HuH-7 (cell line): ENCODE measurements at places on chromosomes 5 and 9.

DNA sequence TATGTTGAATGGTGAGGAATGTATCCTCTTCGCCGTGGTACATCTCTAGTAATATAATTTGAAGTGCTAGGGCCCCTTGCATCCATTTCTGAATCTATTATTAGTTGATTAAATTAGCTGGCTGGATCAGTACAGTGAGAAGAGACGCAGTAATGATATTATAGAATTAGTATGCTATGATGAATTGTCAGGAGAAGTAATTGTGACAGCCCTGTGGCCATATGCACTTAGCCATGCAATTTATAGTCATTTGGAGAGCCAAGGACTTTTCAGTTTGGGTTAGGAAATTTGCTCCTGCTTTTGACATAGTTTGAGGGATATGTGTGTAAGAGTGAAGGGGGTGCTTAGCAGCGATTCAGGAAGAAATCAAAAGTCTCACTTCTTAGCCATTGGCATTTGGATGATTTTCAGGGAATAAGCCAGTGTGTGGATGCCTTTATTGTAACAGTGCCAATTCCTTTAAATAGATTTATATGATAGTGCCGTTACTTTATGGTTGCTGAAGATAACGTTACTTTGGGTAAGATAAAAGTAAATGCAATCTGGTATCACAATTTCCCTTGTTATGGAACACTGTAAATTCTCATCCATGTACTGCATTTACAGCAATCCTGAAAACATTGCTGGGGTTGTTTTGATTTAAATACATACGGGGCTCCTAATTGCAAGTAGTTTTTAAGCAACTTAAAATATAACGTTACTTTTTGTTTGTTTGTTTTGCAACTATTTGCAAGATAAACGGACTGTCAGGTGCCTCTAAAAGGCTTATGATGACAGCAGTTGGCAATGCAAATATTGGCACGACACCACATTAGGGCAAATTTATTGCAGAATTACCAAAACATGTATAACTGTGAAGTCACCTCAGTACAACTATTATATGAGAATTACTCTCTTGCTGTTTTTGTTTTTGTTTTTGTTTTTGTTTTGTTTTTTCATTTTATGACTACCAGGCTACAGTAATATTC, 875.4 kb upstream of the WWC1 start:
- no peak for DNase-seq

DNA sequence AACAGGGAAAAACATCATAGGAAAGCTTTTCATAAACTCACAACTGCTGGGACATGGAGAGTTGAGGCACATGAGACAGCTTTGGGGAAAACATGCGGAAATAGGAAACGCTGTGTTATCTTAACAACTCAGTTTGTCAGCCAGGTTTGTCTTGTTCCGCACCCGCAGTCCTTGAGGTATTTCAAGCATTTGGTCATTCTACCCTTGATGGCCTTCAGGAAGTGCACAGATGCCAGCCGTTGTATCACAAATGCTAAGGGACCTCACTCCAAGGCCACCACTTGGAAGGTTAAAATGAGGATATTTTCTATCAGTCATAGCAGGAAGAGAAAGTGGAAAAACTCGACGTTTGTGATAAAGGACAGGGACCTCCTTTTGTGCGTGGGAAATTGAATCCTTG, 83.8 kb downstream of the TRIO start:
- no peak for DNase-seq

DNA sequence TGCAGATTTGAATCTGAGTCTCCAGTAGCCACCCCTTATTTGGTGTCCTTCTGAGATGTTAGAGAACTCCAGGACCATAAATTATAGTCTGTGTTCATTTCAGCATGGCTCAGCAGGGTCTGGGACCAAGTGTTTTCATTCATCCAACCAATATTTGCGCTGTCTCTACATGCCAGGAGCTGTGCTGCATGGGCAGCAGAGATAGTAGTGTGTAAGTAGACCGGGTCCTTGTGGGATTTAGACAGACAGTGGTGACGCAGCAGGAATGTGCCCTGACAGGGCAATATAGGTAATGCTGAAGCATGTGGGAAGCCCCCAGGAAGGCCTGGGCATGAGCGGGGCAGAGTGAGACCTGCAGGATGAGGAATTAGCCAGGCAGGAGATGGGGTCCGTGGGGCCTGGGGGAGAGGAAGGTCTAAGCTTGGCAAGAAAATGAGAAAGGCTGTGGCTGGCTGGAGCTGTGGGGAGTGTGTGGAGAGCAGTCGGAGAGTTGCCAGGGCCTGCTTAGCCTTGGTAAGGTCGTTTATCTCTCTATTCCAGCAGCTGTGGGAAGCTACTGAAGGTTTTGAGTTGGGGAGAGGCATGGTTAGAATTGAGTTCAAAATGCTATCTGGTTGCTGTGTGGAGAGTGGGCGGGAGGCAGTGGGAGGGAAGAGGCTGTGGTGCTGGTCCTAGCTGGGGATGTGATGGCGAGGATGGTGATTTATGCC, 16.8 kb downstream of the STXBP1 start:
- DNase-seq, result no peak

GRCh38 chr5:39566891-39567290, 142.1 kb upstream of the DAB2 start:
- no peak for DNase-seq

DNA sequence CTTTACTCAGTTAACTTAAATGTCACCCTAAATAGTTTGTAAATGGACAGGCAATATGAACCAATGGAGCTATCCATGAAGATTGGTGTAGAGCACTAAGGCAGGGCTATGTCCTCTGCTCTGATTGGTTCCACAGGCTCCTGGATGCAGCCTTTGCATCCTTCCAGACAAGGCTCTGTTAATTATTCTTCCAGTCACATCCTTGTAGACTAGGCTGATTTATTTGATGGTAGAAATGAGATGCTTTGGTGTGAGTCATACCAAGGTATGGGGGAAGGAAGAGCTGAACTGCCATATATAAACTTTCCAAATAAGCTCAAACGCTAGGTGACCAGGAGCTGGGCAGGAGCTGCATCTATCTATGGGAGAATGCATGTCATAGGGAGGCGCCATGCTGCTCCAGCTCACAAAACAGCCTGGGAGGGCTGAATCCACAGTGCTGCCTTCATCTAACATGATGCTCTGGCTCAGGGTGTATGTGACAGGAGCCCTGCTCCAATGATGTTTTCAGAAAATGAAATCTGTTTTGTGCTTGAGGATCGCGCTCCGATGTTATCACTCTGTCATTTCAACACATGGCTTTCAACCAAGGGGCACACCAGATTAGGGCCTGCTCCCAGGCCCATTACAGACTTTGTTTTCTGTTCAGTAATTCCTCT, 818.0 kb upstream of the ZNF608 start:
- no peak for DNase-seq

GRCh38 chr5:119427060-119427459, 25.2 kb upstream of the HSD17B4 start:
- DNase-seq, result no peak

- no peak for DNase-seq
These were observed 1.8 kb downstream of the PTGER4 start for GRCh38 chr5:40681363-40682153.

DNA sequence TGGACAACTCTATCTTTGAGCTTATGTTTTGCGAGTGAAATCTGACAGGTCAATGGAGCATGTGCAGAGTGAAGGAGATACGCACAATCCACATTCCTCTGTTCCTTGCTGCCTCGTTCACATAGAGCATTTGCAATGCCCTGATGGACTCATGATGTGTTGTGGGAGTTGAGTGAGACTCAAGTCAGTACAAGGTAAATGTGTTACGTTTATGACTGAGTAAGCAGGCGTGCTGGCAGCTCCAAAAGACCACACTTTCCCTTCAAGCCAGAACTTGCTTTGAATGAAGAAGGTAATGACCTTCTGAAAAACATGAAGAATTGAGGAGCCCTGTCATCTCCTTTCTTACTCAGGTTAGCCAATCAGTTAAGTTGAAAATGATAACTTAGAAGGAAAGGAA, 477.8 kb downstream of the CTNND2 start:
- no peak for DNase-seq

DNA sequence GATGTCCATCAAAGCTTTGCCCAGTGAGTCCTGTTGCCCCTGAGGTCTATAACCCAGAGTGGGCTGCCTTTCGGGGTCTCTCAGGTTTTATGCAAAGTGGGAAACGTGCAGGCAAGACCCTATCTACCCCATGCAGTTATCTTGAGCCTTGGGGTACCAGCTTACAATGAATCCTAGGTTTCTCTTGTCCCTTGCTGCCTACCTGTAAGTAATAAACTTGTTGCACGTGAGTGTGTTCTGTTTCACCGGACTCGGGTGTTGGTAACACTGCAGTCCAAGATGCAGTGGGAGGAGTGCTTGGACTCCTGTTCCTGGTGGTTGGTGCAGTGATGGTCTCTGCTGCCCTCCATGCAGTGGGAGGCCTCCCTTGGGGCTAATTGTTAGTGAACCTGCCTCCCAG, 85.6 kb upstream of the ALDH1B1 start:
- DNase-seq, result no peak
